ENCODE measurements at places on chromosomes 4 and X.
A peak's percentile ranks its signal among the peaks of the same experiment; 100 is the strongest.

DNA sequence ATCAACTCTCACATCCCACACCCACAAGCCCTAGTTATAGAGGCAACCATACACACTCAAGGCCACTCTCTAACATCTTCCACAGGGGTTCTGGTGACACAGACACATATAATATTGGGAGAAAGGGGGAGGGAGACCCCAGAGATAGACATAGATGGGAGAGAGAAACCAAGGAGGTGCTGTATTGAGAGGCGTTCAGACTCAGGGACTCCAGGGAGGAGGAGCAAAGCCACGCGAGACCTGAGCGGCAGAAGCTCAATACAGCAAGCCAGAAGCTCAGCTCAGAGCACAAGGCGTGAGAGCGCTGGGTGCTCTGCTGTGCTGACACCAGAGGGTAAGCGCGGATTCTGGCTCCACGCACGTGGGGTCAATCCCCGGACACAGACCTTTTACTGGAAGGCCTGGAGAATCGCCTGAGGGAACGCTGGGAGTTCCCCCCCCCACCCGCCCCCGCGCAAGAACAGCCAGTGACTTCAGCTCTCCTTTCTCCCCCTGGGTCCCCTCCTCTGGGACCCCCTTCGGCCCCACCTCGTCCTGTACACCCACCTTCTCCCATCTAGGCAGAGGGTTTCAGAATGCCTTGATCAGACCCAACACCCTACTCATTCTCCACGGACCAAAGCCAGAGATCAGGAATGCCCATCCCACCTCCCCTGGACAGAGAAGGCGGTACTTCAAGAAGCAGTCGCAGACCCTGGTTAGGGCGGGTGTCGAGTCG lies 8.7 kb downstream of the MSX1 start:
- no peak for DNase-seq

GRCh38 chr4:73603271-73603710 lies 16.9 kb downstream of the RASSF6 start:
- DNase-seq, result peak; percentile 93

- peak; percentile 92 for DNase-seq
Measured at GRCh38 chr4:103008875-103009729, 10.4 kb downstream of the SLC9B1 start.

DNA sequence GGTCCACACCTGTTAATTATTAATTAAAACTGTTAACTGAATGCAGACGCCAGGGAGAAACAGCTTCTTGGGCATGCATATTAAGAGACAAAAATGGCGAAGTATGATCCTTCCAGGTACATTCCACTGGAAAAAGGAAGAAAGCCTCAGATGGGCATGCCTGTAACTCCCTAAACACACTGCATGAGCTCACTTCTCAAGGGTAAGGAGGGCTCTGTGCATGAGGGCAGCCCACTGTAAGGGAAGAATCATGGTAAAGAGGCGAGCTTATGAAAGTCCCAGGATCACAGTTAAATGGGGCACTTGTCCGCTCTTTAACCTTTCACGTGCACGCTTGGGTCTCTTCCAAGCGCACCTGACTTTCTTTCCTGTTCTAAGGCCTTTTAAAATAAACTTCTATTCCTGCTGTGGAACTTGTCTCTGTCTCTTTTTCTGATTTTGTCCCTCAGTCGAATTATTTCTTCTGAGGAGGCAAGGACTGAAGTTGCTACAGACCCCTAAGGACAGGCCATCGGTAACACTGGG lies 321.7 kb downstream of the PPP1R2C start:
- DNase-seq, result no peak

GRCh38 chrX:12779534-12779933 lies 11.7 kb upstream of the PRPS2 start:
- no peak for DNase-seq

DNA sequence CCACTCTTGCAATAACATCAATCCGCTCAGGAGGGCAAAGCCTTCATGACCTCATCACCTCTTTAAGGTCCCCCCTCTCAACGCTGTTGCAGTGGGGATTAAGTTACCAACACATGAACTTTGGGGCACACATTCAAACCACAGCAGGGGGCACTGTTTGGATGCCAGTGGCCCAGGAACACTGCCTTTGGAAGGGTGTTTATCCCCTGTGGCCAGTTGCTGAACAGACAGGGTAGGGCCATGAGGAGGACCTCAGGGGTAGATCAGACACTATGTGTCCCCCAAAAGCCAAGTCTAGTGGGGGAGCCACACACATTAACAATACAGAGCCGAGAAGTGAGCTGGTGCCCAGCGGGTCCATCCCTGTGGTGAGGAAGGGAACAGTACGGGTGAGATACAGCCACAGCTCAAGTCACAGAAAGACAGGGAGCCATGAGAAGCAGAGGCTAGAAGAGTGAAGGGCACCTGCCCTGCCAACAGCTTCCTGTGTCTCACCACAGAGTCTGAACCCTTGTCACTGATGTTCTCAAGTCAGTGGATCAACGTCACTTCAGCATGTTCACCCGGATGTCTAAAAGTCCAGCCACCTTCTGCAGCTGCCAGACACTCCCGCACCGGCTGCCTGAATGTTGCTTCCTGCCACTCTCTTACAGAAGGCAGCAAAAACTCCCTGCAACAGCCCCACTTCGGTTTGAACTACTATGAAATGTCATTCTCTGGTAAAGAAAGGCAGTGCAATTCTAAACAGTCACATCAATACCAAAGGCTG lies 19.9 kb upstream of the MXD4 start:
- DNase-seq, result no peak

- peak; percentile 23 for DNase-seq
Measured at GRCh38 chrX:11929476-11929875, 171.4 kb downstream of the MSL3 start.

GRCh38 chr4:6562931-6563901 lies 11.8 kb upstream of the MAN2B2 start:
- DNase-seq, result no peak

DNA sequence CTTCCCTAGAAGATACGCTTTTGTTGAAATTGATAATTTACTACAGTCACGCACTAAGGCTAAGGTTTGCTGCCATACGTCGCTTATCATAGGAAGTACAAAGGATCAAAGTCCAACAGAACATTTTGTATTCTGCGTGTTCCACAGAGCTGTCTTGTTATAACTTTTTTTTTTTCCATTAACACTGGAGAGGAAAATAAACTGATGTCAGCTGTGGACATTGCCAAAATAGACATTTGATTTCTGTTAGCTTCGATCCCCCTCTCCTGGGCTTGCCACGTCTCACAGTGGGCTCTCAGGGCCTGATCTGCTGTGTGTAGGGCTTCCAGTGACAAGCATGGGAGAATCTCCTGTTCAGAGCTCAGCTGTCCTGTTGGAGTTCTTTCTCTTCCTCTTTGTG lies 93.3 kb downstream of the SPATA18 start:
- DNase-seq, result no peak

DNA sequence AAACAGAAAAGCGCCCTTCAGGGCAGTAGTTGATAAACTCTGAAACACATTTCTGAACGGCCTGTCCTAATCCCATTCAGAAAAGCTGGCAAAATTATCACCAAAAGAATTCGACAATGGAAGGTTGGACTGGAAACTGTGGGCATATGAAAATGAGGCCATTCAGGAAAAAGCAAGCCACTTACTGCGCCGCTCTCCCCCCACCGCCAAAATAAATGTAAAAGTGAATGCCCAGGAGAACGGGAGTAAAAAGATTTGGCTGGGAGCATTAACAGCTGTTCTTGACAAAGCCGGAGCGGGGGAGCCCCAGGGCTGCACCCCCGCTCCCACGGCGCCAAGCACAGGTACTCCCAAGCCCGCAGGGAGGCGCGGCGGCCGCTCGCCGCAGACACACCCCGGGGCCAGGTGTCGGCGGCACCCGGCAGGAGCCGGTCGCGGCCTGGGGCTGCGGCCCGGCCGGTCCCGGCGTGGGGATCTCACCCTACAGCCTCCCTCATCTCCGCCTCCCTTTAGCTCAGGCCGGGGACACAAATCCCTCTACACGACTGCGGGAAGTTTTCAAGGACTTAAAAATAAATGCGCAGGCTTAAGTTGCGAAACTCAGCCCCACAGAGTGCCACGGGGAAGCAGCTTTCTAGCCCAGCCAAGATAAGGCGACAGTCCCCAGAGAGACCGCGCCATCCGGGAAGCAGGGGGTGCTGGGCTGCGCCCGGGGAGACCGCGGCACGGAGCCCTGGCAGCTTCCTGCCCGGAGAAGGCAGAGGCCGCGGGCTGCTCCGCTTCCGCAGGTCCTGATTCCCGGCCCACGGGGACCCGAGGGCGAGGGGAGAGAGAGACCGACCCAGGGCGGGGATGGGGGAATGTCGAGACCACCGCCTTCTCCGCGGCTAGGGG lies 593 bp downstream of the SH3RF1 start:
- no peak for DNase-seq

DNA sequence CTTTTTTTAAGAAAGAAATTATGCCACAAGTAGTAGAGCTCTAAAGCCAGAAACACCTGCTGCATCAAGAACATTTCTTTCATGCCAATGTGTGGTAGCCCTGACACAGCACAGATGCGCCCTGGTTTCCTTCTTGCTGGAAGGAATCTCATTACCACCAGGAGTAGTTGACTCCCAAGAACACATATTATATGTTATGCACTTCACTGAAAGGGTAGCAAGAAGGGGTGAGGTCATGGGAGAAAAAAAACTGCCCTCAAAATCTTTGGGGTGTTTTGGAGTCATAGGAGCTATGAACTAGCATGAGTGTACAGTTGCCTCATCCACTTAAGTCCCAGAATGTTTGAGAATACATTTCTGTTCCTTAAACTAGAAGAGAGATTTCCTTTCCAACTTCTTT lies 185.8 kb upstream of the C1QTNF7 start:
- DNase-seq, result no peak

GRCh38 chrX:9913146-9913433 lies 54.1 kb upstream of the CLDN34 start:
- peak; percentile 43 for DNase-seq

DNA sequence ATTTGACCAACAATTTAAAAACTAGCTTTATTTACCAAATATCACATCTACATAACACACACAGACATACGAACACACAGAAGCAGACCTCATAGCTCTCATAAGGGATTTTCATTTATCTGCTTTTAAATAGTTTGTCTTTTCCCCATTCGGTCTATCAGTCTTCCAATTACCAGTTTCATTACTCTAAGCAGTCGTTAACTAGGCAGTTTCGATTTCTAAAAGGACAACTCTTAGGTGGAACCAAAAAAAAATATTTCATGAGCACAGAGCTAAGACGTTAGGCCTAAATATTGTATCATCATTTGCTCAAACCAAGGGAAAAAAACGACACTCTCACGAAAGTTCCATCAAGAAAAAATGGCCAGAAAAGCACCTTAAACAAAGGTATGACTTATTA lies 228.4 kb downstream of the SPANXN1 start:
- DNase-seq, result no peak

- no peak for DNase-seq
Measured at GRCh38 chrX:126799059-126799458, 20.5 kb upstream of the PRR32 start.

DNA sequence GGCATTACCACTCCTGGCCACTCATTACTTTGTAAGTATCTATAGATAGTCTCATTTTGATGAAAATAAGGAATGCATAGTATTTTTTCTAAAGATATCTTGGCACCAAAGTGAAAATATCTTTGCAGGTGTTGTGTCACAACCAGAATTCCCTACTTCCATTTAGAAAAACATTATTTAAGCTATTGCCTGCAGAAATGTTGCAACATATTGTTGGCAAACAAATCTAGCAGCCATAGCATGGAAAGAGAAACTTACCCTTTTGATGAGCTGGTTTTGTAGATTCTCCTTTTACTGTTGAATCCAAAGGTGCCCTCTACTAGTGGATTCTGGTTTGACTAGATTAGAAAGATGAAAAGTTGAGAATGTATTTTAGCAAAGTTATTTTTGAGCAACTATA lies 138.8 kb downstream of the AREG start:
- DNase-seq, result peak; percentile 60

DNA sequence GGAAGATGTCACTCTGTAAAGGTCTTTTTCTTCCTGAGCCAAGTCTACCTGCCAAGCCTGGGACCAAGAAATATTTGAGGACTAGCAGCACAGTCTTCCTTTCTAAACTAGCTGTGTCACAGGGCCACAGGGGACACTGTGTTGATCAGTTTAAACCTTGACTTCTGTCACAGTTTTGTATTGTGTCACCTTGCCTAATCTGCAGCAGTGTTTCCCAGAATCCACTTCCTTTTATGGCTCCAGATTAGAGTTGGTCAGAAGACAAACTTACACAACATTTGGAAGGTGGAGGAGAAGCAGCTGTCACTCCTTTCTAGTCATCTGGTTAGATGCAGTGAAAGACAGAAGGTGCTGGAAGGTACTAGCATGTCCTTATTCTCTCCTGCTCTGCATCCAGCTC lies 143.1 kb upstream of the BCOR start:
- DNase-seq, result no peak

DNA sequence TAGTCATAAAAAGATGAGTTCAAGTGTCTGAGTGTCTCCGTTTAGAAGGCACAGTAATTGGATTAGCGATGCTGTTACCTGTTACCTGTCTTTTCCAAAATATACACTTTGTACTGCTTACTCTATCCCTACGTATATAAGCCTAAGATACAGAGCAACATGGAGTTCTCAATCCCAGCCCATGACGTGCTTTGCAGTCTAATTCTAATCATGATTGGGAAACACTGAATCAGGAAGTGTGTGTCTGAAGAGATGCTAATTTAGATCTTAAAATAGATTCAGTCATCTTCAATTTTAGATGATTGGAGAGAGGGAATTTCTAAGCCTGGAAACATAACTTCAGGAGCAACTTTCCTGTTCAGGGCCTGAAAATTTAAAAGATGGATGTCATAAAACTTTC lies 115.1 kb downstream of the PCDH19 start:
- DNase-seq, result no peak

GRCh38 chr4:3484057-3484973 lies 21.2 kb downstream of the DOK7 start:
- DNase-seq, result no peak

DNA sequence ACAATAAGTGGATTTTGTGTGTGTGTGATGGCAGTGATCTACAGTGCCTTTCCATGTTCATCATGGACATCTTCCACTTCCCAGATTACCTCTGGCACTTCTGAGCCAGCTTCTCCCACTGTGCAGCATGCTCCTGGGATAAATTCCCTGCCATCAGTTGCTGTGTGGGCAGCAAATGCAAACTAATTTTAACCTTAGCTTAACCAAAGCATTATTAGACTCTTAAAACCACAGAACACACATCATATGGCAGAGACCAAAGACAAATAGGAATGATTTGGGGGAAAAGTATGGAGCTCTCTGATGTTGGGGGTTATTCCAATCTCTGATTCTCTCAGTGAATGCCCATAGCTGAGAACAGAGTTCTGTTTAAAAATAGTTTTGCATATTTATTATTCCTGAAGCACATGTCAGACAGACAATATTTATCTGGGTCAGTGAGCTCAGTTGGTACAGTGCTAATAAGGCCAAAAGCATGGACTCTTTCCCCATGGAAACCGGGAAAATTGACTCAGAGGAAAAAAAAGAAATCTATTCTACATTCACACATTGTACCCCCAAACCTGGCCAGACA lies 567.4 kb downstream of the IQCM start:
- DNase-seq, result no peak

- DNase-seq, result peak; percentile 83
Measured at GRCh38 chr4:86092684-86093083, 267.2 kb downstream of the MAPK10 start.

All from choroid plexus epithelial cell (primary cell).